Body of pancreas (tissue), 4 donors: ENCODE measurements at places on chromosomes 12 and 14.

GRCh38 chr14:70897464-70897863 is 9.8 kb upstream of the PCNX1 start:
- no peaks in the 10 kb centered on the region for H3K36me3 ChIP-seq
- H3K27me3 ChIP-seq, result no peaks in the 10 kb centered on the region
- no peaks in the 10 kb centered on the region for H3K4me1 ChIP-seq
- no peak overlapping the region for H3K4me3 ChIP-seq

GRCh38 chr14:96091149-96091693 is 52.1 kb downstream of the C14orf132 start:
- no peaks in the 10 kb centered on the region for H3K36me3 ChIP-seq
- peaks cover 6% of the 10 kb centered on the region for H3K4me1 ChIP-seq
- H3K4me3 ChIP-seq, result no peak overlapping the region
- no peak for DNase-seq

DNA sequence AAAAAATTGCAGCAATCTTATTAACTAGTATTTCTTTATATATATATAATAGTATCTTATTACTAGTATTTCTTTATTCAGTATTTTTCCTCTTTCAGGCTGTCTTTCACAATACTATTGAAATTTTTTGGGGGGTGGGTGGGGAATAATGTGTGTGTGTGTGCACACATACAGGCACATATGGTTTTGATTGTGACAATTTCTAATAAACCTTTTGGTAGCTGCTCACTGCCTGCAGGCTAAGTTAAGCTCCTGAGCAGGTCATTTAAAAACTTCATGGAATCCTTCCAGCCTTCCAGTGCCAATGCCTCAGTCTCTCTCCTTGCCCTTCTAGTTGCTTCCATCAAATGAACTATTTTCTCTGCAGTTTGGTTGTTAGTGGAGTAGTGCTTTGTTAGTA is 490.1 kb downstream of the PCNX1 start:
- H3K27ac ChIP-seq, result no peak overlapping the region
- DNase-seq, result no peak
- no peaks in the 10 kb centered on the region for H3K36me3 ChIP-seq
- H3K4me1 ChIP-seq, result peaks cover 9% of the 10 kb centered on the region
- no peak overlapping the region for H3K4me3 ChIP-seq

GRCh38 chr12:93946542-93947150 is 201.7 kb upstream of the PLXNC1 start:
- H3K4me1 ChIP-seq, result no peaks in the 10 kb centered on the region
- no peak for DNase-seq
- no peaks in the 10 kb centered on the region for H3K27me3 ChIP-seq
- H3K27ac ChIP-seq, result no peak overlapping the region

DNA sequence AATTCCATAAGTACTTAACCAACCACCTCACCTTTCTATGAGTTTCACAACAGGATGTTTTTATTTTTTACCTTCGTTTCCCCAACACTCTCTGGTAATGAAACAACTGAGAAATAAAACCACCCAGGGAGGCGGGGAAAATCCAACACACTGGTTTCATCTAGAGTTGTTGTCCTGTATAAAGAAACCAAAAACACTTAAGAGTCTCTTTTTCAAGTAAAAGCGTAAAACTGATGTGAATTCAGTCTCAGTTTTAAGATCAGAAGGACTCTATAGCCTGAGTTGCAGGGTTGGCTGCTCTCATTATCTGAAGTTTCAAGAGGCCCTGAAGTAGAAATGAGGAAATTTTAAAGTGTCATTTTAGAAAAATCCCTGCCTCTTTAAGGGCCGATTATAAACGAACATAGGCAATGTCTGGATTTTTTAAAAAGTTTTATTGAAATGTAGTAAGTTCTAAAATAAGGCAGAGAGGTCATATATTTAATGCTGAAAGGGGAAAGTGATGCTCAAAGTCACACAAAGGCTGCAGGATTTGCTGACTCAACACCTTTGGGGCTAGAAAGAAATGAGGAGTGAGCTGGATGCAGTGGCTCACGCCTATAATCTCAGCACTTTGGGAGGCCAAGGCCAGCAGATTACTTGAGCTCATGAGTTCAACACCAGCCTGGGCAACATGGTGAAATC is 27.2 kb downstream of the HIGD1C start:
- no peak for DNase-seq
- H3K36me3 ChIP-seq, result no peaks in the 10 kb centered on the region
- peaks cover 20% of the 10 kb centered on the region for H3K4me1 ChIP-seq
- H3K27ac ChIP-seq, result no peak overlapping the region

GRCh38 chr12:91507754-91508153 is 325.1 kb upstream of the DCN start:
- no peak overlapping the region for H3K4me3 ChIP-seq
- no peak overlapping the region for H3K27ac ChIP-seq
- H3K4me1 ChIP-seq, result no peaks in the 10 kb centered on the region
- H3K27me3 ChIP-seq, result no peaks in the 10 kb centered on the region
- H3K36me3 ChIP-seq, result no peaks in the 10 kb centered on the region

DNA sequence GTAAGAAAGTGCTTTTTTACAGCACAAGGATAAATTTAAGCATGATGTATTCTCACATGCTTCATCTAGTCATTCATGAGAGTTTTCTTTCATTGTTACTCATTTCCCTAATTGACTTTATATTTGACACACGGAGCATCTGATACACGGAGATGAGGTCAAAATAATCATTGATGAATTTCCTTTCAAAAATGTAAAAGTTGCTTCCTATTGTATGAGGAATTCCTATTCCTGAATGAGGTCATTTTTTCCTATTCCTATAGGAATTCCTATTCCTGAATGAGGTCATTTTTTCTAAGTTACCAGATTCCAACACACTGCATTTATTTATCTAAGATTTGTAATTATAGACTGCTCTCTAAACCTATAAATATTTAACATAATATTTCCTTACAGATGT is 316.7 kb upstream of the KITLG start:
- H3K36me3 ChIP-seq, result no peaks in the 10 kb centered on the region
- H3K4me1 ChIP-seq, result no peaks in the 10 kb centered on the region
- H3K4me3 ChIP-seq, result no peak overlapping the region
- no peaks in the 10 kb centered on the region for H3K27me3 ChIP-seq
- DNase-seq, result no peak
- H3K27ac ChIP-seq, result no peak overlapping the region

- no peaks in the 10 kb centered on the region for H3K27me3 ChIP-seq
- no peak overlapping the region for H3K4me3 ChIP-seq
- no peak overlapping the region for H3K27ac ChIP-seq
- no peaks in the 10 kb centered on the region for H3K36me3 ChIP-seq
Measured at GRCh38 chr12:29158115-29158763, 9.2 kb downstream of the FAR2 start.

DNA sequence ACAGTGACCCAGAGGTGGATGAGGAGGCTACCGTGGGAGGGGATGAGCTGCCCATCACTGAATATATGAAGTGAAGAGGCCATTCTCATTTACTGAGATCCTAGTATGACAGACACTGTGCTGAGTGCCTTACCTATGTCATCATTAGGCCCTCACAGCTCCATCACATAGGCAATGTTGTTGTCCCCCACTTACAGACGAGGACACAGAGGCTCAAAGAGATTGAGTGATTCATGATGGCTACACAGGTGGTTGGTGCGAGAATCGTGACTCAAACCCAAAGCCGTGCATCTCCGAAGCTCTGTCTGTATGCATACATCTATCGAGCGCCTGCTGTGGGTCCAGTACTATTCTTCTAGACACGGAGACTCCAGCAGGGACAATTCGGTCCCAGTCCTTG is 5.9 kb upstream of the CCDC197 start:
- no peaks in the 10 kb centered on the region for H3K36me3 ChIP-seq
- no peaks in the 10 kb centered on the region for H3K27me3 ChIP-seq
- H3K27ac ChIP-seq, result no peak overlapping the region
